ENCODE measurements at places on chromosomes 6 and 20.

DNA sequence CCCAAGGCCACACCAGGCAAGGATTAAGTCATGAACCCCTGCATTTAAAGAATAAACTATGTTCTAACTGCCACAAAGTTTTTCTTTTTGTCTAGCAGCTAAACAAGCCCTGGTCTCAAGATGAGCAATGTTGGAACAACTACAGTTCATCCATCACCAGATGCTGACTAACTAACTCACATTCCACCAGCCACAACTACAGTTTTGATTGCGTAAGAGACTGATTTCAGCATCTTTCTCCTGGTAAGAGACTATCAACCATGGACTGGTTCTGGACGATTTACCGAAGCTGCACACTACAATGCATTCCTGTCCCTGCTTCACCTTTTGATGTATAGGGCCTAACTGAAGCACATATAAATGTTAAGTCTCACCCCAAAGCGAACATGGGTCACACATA is 43.0 kb downstream of the F13A1 start:
- no peaks in the 10 kb centered on the region for H3K4me1 ChIP-seq
- no peak for DNase-seq
- H3K27ac ChIP-seq = no peak overlapping the region
- no peak overlapping the region for H3K4me3 ChIP-seq
- no peaks in the 10 kb centered on the region for H3K36me3 ChIP-seq
- peaks cover 4% of the 10 kb centered on the region for H3K27me3 ChIP-seq

DNA sequence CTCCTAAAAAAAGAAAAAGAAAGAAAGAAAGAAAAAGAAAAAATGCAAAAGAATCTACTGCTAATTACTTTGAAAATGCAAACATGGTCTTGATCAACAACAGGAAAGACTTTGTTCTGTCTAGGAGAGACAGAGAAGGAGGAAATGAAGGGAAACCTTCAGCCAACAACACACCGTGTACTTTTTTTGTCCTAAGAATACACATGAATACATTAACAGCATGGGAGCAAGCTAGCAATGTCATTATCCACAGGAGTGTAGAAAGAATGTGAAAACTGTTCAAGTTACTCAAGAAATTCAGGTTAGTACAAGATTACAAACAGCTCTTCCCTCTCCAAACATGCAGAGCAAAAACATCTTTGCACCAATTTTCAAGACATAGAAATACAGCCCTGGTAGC is 326.3 kb downstream of the UBE3D start:
- peak overlapping the region; percentile 24 for H3K27ac ChIP-seq
- no peaks in the 10 kb centered on the region for H3K36me3 ChIP-seq
- H3K4me3 ChIP-seq = no peak overlapping the region

- H3K27me3 ChIP-seq = peaks cover 17% of the 10 kb centered on the region
- H3K27ac ChIP-seq = peak overlapping the region; percentile 98
- no peak for DNase-seq
- H3K4me3 ChIP-seq = peak overlapping the region; percentile 93
These were observed 916 bp upstream of the PPP1R11 start for GRCh38 chr6:30066082-30066481.

- H3K27ac ChIP-seq = no peak overlapping the region
- H3K27me3 ChIP-seq = no peaks in the 10 kb centered on the region
- no peak for DNase-seq
- no peak overlapping the region for H3K4me3 ChIP-seq
These were observed 77.1 kb upstream of the MRPS10 start for GRCh38 chr6:42294759-42295158.

DNA sequence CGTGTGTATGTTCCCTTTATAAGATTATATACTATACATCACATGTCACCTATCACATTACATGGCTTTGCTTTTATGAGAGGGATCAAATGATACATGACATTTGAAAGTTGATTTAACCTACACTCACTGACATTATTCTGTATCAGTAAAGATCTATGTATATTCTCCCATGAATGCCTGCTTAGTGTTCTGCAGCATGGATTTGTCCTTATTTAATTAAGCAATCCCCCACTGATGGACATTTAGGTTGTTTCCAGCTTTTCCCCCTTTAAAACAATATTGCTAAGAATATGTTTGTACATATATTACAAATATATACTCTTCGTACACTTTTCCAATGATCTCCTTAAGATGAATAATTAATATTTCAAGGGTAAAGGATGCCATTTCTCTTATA is 297.4 kb downstream of the TFAP2C start:
- no peak for DNase-seq
- peak overlapping the region; percentile 87 for H3K4me3 ChIP-seq
- peaks cover 34% of the 10 kb centered on the region for H3K4me1 ChIP-seq

GRCh38 chr6:90497411-90497810 is 89.5 kb downstream of the MAP3K7 start:
- H3K4me3 ChIP-seq = no peak overlapping the region
- H3K4me1 ChIP-seq = peaks cover 7% of the 10 kb centered on the region
- H3K27me3 ChIP-seq = no peaks in the 10 kb centered on the region
- no peak for DNase-seq
- peak overlapping the region; percentile 9 for H3K27ac ChIP-seq

DNA sequence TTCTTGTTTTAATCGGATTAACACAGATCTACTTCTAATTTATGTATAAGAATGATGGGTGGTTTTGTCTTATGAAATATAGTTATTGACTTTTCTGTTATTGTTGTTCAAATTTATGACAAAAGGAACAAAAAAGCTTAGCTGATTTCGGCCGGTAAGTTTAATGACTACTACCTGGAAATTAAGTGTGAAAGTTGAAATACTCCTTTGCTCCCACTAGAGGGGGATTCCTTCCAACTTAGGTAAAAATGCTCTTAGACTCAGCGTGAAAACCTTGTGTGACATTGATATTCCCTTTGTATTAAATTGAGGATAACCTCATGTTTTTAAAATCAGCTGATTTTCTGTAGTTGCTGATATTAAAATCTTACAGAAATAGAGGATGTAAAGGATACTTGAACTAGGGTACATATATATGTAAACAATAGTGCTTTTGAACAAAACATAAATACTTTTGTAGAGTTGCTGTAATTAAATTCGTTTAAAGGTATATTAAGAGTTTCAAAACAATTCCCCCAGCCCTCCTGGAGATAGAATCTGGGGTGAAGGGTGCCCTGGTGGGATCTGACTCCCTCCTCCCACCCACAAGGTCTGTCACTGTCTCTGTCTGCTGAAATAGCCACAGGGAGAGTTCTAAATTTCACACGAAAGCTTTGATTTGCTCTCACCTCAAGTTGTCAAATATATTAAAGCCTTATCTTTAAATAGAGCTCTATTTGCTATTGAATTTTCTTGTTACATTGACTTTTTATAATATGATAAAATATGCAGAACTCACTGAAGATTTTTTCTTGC is 257.5 kb downstream of the ARID1B start:
- DNase-seq = no peak
- no peak overlapping the region for H3K4me3 ChIP-seq
- peaks cover 8% of the 10 kb centered on the region for H3K4me1 ChIP-seq

GRCh38 chr6:95266537-95267258 is 310.6 kb upstream of the MANEA start:
- H3K27me3 ChIP-seq = no peaks in the 10 kb centered on the region
- H3K27ac ChIP-seq = no peak overlapping the region
- no peak for DNase-seq
- H3K4me3 ChIP-seq = no peak overlapping the region
- no peaks in the 10 kb centered on the region for H3K4me1 ChIP-seq

GRCh38 chr6:138772596-138773176 is 883 bp upstream of the CCDC28A start:
- no peaks in the 10 kb centered on the region for H3K36me3 ChIP-seq
- peaks cover 4% of the 10 kb centered on the region for H3K27me3 ChIP-seq
- H3K4me1 ChIP-seq = peaks cover 3% of the 10 kb centered on the region
- DNase-seq = no peak
- H3K4me3 ChIP-seq = peak overlapping the region; percentile 99

DNA sequence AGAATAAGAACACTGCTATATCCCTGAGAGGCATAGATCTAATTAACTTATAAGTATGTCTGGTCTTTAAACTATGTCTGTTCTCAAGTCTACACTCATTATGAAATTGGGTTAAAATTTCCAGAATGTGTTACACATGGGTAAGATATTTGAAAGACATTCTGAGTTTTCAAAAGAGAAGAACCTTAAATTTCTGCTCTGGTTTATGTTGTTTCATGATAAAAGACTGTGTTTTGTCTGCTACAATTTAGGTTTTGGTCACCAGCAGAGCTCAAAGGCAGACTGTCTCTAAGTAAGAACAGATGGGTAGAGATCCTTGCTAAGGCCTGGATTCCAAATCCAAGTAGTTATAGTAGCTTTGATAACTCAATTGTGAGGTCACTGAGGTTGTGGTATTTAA is 6.0 kb downstream of the STMND1 start:
- no peak overlapping the region for H3K4me3 ChIP-seq
- no peak for DNase-seq
- H3K27me3 ChIP-seq = no peaks in the 10 kb centered on the region
- H3K36me3 ChIP-seq = no peaks in the 10 kb centered on the region
- no peak overlapping the region for H3K27ac ChIP-seq
- H3K4me1 ChIP-seq = no peaks in the 10 kb centered on the region

- peak; percentile 5 for DNase-seq
- H3K27me3 ChIP-seq = peaks cover 2% of the 10 kb centered on the region
- peaks cover 6% of the 10 kb centered on the region for H3K4me1 ChIP-seq
These were observed 43.0 kb upstream of the ZBP1 start for GRCh38 chr20:57663241-57663640.

GRCh38 chr20:57882451-57883161 is 172.8 kb upstream of the PMEPA1 start:
- peaks cover 15% of the 10 kb centered on the region for H3K4me1 ChIP-seq
- H3K4me3 ChIP-seq = no peak overlapping the region
- no peak overlapping the region for H3K27ac ChIP-seq
- peaks cover 8% of the 10 kb centered on the region for H3K27me3 ChIP-seq

DNA sequence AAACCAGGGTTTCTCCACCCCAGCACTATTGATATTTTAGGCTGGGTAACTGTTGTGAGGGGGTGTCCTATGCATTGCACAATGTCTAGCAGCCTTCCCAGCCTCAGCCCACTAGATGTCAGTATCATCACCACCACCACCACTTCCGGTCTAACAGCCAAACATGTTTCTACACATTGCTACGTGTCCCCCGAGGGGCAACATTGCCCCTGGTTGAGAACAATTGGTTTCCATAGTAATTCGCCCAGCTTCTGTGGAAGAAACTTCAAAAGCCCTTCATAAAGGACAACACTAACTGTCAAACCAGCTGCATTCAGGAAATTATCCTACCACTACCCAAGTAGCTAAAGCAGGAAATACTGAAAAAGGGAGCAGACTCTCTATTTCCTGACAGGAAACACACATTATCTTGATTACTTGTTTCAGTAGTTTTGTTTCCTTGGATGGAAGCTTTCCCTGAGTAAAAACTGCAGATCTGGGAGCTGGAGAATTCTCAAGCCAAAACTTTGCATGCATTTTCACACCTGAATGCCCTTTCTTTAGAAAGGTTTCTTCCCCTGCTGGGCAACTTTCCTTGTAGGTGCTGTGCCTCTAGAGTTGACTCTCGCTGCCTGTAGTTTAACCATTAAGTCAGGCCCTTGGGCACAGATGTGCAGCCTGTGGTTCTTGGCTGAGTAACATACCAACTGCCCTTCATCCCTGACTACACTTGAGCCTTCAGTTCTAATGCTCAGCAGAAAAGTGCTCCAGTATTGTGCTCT is 23.6 kb downstream of the PKHD1 start:
- H3K4me1 ChIP-seq = no peaks in the 10 kb centered on the region
- H3K27me3 ChIP-seq = peaks cover 2% of the 10 kb centered on the region
- no peak overlapping the region for H3K27ac ChIP-seq
- no peak overlapping the region for H3K4me3 ChIP-seq

- peaks cover 16% of the 10 kb centered on the region for H3K4me1 ChIP-seq
- no peak overlapping the region for H3K4me3 ChIP-seq
- no peak for DNase-seq
- peaks cover 2% of the 10 kb centered on the region for H3K27me3 ChIP-seq
These were observed 9.0 kb upstream of the TSHZ2 start for GRCh38 chr20:52963131-52963530.

GRCh38 chr20:37305079-37305478 is 15.6 kb downstream of the MANBAL start:
- no peak for DNase-seq
- no peak overlapping the region for H3K4me3 ChIP-seq
- no peak overlapping the region for H3K27ac ChIP-seq
- no peaks in the 10 kb centered on the region for H3K27me3 ChIP-seq

GRCh38 chr6:2245877-2246863 is 765 bp upstream of the GMDS start:
- peak overlapping the region; percentile 93 for H3K4me3 ChIP-seq
- H3K36me3 ChIP-seq = no peaks in the 10 kb centered on the region
- H3K4me1 ChIP-seq = peaks cover 10% of the 10 kb centered on the region

DNA sequence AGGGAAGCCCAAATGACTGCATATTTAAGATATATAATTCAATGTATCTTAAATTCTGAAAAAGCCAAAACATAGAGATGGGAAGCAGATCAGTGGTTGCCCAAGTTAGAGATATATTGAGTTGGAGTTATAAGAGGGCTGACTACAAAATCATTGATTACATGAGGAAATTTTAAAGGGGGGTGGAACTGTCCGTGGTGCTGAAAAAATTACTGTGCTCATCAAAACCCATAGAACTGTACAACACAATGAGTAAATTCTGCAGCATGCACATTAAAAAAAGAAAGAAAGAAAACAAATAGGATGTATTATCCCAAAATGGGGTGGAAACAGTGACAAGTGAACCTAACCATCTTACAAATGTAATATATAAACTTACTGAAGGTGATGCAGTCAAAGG is 100.9 kb downstream of the FUT9 start:
- no peak overlapping the region for H3K27ac ChIP-seq
- no peak for DNase-seq
- no peak overlapping the region for H3K4me3 ChIP-seq
- H3K36me3 ChIP-seq = no peaks in the 10 kb centered on the region

DNA sequence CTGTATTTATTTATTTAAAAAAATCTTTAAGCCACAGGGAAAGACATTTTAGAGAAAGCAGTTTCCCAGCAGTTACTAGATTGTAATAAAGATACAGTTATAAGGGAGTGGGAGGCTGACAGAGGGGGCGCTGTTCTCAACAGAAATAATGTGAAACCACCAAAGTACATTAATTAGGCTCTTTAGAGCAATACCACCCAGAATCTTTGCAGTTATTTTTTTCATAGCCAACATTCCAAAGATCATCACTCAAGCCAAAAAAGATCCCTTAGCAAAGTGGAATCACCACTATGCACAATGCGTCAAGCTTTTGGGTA is 331.3 kb upstream of the DEFB112 start:
- no peak overlapping the region for H3K27ac ChIP-seq
- no peak overlapping the region for H3K4me3 ChIP-seq
- H3K27me3 ChIP-seq = no peaks in the 10 kb centered on the region
- DNase-seq = peak; percentile 38

Data from glutamatergic neuron (in vitro differentiated cells).